ENCODE measurements at places on chromosomes 6 and 20.

DNA sequence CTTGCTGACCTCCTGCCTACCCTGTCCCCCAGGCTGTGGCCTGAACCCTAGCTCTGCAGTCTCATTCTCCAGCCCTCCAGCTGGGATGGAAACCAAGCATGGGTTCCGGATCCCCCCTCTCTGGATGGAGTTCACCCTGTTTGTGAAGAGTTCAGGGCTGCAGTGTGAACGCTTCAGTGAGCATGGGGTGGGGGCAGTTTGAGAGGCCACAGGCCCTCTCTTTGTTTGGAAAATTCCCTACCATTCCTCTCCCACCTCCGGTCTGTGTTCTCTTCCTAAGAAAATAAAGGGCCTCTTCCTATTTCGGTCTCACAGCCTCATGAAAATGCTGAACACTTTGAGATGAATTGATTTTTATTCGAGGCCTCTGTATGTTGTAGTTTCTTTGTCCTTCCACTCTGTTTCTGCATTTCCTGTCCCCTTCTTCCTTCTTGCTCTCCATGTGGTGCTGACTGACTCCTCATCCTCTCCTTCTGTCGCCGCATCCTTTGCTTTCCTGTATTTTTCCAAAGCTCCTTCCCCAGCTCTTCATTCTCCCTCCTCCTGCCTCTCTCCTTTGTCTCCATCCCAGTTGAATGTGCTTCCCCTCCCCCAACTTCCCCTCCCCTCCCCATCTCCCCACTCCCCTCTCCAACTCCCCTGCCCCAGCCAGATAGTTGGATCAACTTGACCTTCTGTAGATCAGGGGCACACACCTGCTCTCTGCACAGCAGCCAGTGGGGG lies 2.4 kb upstream of the KCNK5 start:
- no peak for DNase-seq

DNA sequence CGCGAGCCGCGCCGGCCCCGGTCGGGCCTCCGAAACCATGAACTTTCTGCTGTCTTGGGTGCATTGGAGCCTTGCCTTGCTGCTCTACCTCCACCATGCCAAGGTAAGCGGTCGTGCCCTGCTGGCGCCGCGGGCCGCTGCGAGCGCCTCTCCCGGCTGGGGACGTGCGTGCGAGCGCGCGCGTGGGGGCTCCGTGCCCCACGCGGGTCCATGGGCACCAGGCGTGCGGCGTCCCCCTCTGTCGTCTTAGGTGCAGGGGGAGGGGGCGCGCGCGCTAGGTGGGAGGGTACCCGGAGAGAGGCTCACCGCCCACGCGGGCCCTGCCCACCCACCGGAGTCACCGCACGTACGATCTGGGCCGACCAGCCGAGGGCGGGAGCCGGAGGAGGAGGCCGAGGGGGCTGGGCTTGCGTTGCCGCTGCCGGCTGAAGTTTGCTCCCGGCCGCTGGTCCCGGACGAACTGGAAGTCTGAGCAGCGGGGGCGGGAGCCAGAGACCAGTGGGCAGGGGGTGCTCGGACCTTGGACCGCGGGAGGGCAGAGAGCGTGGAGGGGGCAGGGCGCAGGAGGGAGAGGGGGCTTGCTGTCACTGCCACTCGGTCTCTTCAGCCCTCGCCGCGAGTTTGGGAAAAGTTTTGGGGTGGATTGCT lies 1.3 kb downstream of the VEGFA start:
- peak; percentile 50 for DNase-seq

- DNase-seq = no peak
These were observed 98.0 kb downstream of the FNDC1 start for GRCh38 chr6:159267165-159267564.

DNA sequence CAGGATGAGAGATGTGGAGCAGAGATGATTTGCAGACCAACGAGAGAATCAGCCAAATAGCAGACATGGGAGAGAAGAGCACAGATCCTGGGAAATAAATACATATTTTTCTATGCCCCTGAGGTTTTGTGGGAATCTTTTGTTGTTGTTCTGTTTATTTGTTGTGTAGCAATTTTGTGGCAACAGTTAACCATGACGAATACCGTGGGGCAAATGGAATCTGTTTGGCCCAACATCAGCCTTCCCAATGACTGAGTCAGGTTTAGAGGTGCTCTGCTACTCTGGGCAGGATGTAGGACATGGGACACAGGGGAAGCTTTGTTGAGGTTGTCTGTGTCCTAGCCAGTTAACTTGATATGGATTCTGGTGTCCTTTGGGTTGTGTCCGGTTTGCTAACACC lies 7.9 kb upstream of the SLC2A10 start:
- DNase-seq = no peak

DNA sequence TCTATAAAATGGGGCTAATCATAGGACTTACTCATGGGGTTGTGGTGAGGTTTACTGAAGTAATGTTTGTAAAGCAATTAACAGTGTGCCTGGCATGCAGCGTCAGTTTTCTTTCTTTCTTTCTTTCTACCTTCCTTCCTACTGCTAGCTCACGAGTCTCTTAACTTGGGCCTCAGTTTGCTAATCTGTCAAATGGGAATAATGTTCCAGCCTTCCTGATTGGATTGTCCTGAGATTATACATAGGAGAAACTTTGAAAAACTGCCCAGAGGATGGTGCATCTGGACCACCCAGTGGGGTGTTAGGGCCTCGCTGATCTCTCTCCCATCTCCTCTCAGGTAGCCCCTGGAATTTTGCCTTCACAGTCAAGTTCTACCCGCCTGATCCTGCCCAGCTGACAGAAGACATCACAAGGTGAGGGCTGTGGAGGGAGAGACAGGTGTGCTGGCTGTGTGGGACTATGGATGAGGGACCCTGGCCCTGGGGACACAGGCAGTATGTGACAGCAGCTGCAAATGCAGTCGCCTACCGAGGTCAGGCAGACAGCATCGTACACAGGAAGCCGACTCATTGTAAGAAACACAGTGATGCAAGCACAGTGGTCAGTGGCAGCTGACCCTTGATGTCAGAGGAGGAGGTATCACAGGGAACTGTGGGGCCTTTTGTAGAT lies 27.5 kb downstream of the EPB41L1 start:
- DNase-seq = no peak

GRCh38 chr6:151110576-151110905 lies 129.2 kb upstream of the AKAP12 start:
- no peak for DNase-seq

DNA sequence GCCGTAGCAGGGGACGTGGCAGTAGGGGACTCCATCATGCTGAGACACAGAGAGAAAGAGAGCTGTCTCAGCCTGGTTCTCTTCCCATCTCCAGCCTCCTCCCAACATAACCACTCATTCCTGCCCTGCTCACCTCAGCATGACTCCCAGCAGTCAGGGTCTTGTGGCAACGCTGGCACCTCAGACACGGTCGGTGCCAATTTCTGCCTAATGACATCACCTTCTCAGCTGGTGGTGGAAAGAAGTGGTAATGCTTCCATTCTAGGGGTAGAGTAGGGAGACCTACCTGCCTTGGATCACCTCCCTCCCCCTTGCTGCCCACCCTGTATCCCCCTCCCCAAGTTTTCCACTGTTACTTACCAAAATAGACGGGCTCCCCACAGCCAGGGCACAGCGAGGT lies 2.5 kb downstream of the CRIP3 start:
- DNase-seq = no peak

DNA sequence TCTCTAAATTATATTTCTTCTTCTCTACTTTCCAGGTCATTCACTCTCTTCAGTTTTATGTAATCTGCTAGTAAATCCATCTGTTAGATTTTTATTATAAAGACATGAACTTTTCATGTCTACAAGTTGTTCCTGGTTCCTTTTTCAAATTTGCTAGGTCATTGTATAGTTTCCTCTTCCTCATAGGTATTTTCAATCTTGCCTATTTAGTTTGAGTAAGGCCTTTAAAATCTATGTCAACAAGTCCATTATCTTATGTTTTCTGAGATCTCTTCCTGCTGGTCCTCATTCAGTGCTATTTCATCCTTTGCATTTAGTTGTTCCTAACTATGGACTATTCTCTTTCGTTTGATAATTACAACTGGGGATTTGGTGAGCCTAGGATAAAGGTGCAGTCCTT lies 11.0 kb downstream of the RRBP1 start:
- DNase-seq = no peak

DNA sequence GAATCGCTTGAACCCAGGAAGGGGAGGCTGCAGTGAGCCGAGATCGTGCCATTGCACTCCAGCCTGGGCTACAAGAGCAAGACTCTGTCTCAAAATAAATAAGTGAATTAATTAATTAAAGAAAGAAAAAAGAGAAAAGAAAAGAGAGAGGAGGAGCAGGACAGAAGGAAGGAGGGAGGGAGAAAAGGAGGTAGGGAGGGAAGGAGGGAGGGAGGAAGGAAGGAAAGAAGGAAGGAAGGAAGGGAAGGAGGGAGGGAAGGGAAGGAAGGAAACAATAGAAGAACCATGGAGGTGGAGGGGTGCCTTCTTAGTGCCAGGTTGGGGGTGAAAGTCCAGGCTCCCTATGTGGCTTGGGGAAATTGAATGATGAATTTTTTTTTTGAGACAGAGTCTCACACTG lies 6.5 kb upstream of the AHCY start:
- DNase-seq = no peak

GRCh38 chr6:29850011-29850553 lies 22.5 kb downstream of the HLA-G start:
- DNase-seq = no peak

DNA sequence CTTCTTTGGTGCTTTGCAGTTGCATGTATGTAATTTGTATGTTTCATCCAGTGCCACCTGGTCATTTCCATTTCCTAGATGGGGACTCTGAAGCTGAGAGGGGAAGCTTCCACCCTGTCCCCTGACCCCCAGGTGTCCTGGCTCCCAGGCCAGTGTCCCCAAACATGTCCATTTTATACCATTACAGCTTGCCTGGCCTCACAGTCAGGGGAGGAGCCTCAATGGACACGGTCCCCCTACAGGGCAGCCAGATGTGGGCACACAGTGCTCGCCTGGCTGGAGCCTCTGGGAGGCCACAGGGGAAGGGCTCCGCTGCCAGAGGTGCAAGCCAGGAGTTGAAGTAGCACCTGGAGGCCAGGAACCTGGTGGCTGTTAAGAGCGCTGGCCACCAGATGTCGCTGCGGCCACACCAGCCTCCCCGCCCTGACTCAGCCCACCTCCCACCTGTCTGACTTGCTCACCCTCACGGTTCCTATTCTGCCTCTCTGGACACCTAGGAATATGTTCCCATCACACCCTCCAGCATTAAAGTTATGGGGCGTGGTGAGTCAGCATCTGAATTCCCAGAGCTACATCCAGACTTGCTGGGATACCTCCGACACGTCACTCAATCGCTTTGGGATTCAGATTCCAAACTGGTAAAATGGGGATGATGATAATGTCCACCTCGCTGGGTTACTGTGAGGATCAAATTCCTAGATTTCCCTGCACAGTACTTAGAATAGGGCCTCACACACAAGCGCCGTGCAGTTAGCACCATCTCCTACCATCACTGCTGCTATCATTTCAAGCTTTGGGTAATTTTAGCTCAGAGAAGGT lies 107.4 kb downstream of the SULF2 start:
- peak; percentile 72 for DNase-seq

- no peak for DNase-seq
These were observed 246.1 kb downstream of the FOXA2 start for GRCh38 chr20:22338140-22338708.

GRCh38 chr6:138521790-138522189 lies 22.5 kb upstream of the NHSL1 start:
- DNase-seq = no peak

DNA sequence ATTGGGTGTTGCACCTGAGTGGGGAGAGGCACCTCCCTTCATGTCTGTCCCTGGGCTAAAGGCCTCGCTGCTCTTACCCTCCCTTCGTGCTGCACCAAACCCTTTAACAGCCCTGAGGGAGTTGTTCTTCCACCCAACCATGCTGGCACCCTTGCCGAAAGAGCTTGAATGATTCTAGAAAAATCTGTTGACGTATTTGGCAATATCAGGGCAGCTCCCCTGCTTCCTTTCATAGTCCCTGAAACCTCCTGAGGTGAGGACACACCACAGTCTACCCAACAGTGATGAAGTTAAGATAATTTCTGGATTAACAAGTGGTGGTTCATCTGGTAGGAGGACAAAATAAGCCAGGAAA lies 15.3 kb downstream of the CD83 start:
- no peak for DNase-seq

DNA sequence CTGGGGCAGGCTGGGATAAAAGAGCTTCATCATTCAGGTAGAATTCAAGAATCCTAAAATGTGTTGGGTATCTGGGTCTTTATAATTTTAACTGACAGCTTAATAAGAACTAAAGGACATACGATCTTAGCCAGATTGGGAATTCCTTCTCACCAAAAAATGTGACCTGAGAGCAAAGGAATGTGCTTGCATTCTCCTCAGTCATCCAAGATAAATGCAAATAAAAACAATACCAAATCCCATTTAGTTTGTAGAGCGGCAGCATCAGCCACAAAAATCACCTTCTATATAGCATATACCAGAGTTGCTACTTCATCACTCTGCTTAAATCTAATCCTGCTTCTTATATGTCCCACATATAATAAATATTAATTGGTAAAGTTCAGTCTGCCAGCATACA lies 16.9 kb downstream of the USP49 start:
- no peak for DNase-seq

GRCh38 chr6:140252099-140252498 lies 877.7 kb upstream of the CITED2 start:
- no peak for DNase-seq

GRCh38 chr6:159092631-159093030 lies 47.8 kb upstream of the TAGAP start:
- DNase-seq = no peak

DNA sequence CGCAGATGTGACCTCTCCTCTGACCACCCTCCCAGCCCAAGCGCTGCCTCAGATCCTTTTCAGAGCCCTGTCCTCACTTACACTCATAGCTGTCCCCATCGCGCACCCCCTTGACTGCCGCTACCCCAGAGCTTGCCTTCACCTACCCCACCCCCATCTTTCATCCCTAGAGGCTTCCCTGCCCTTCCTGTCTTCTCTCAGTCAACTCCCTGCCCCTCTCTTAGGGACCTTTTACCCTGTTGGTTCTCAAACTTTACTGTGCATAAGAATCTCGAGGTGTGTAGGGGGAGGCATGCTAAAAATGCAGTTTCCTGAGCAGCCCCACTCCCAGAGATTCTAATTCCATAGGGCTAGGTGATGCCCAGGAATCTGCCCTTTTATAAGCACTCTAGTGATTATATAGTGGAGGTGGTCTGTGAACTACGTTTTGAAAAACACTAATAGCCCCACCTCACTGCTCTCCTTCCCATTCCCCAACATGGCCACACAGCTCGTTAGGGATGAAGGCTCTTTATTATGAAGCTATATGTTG lies 725 bp downstream of the TM9SF4 start:
- DNase-seq = no peak

All from GM19239 (cell line).